CD4-positive, alpha-beta T cell treated with Interleukin-2 at 100 ng/mL for 4 hours (primary cell): ENCODE measurements at places on chromosomes 1 and 21.

GRCh38 chr1:51516649-51517158 lies 2.4 kb downstream of the EPS15 start:
- DNase-seq = no peak

- no peak for DNase-seq
Measured at GRCh38 chr1:233209481-233209880, 86.0 kb downstream of the PCNX2 start.

- DNase-seq = no peak
Measured at GRCh38 chr1:6180268-6180706, at the start of gene CHD5. TSS of gene CHD5 (minus strand) at chr1:6180321. CDS start at chr1:6180023, 298 bp downstream.

GRCh38 chr1:232112076-232112475 lies 485.5 kb downstream of the DISC1 start:
- DNase-seq = no peak

- DNase-seq = no peak
Measured at GRCh38 chr1:42424201-42424600, 31.6 kb downstream of the ZMYND12 start.

DNA sequence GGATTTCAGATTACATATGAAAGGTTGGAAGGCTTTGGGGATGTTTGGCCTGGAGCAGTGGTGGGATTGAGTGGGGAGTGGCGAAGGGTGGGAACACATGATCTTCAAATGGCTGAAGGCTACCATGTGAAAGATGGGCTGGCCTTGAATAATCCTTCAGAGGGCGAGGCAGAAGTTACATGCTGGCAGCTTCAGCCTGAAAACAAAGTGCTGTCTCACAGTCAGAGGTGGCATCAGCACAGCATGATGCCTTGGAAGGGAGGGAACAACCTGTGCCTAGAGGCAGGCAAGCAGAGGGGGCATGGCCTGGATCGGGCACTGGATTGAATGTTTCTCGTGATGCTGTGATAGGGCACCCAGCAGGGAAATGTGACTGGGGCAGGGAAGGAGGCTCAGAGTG lies 130.8 kb downstream of the BEND5 start:
- DNase-seq = no peak

DNA sequence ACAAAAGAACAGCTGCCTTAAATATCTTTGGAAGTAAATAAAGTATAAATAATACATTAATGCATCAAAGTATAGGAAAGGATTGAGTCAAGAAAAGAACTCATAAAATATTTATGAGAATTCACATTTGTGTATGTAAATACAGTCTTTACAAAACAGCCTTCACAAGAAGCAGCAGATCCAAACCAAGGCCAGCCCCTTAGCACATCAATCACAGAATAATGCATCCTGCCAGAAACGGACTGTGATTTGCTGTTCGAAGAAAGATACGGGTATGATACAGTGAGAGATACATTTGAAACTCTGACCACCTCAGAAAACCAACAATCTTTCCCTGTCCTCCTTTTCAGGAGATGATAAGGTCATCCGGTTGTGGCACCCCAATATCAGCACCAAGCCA lies 70.9 kb downstream of the WDR64 start:
- no peak for DNase-seq

- no peak for DNase-seq
Measured at GRCh38 chr1:21946836-21947587, 9.9 kb upstream of the HSPG2 start.

DNA sequence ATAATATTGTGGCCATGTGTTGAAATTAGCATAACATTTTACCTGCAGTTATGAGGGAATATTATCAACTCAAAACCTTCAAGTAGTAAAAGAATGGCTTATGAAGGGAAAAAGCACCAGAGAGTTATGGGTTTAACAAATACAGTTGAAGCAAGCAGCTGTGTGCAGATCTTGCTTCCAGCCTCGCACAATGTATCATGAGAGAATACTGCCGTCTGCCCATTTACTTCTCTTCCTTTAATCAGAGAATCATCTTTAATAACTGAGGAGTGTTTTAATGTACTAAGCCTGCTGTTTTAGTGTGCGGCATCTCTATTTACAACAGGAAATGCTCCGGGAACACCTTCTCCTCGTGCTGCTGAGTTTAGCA lies 120.9 kb downstream of the ATG4C start:
- no peak for DNase-seq

GRCh38 chr1:85243372-85243771 lies 16.1 kb downstream of the C1orf52 start:
- no peak for DNase-seq

DNA sequence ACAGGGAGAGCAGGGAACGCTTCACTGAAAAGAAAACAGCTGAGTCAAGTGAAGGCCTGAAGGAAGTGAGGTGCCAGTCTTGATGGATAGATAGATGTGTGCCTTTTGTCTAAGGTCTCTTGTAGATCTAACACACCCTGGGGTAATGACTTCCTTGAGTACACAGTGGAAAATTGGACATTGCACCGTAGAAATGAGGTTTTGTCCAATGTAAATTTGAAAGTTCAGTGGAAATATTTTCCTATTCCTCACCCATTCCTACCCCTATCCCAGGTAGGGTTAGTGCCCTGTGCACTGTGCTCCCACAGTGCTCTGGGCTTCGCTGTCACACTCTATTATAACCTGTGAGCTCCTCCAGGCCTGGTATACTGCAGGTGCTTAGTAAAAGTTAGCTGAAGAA lies 24.3 kb downstream of the ZMYND12 start:
- no peak for DNase-seq

GRCh38 chr1:7586031-7586941 lies 184.8 kb upstream of the VAMP3 start:
- no peak for DNase-seq

GRCh38 chr1:18351735-18352134 lies 129.0 kb upstream of the KLHDC7A start:
- DNase-seq = no peak

GRCh38 chr1:245054105-245054504 lies 100.7 kb upstream of the KIF26B start:
- DNase-seq = no peak

- DNase-seq = no peak
Measured at GRCh38 chr1:60228041-60228491, 154.5 kb upstream of the C1orf87 start.

- no peak for DNase-seq
Measured at GRCh38 chr1:23910553-23911246, 2.5 kb downstream of the CNR2 start.

GRCh38 chr1:153485863-153486262 lies 25.4 kb upstream of the S100A7 start:
- no peak for DNase-seq

DNA sequence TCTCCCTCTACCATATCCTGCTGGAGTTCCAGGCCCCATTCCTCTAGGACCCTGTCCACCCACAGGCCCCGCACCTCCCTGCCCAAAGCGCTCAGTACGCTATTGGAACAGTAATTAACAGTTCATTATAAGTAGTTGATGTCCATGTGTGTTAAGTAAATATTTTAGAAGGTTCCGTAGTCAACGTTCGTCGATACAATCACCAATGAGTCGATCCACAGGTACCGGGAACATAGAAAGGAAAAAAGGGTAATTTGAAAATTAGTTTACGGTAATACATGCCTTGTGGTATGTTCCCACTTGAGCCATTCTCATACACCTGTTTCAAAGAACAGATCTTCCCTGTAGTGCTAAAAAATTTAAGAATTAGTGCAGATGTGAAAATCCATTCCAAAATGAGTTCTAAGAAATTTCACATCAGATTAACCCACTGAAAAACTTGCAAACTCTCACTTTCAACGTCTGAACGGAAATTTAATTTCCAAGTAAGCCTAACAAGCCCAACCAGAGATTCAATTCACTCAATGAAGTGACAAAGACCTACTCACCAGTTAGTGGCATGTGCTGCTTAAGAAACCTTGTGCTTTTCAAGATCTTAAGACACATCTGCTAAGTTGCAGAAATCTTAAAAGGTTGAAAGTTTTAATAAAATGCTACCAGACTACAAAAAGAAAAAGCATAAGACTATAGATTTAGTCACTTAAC lies 8.3 kb downstream of the SFPQ start:
- no peak for DNase-seq

GRCh38 chr1:47257224-47257623 lies 25.2 kb upstream of the TAL1 start:
- no peak for DNase-seq

- no peak for DNase-seq
Measured at GRCh38 chr21:42782723-42783242, 96.6 kb downstream of the WDR4 start.

GRCh38 chr1:208115924-208116640 lies 128.1 kb downstream of the PLXNA2 start:
- DNase-seq = no peak

- DNase-seq = no peak
Measured at GRCh38 chr1:199735660-199736059, 291.9 kb upstream of the NR5A2 start.

DNA sequence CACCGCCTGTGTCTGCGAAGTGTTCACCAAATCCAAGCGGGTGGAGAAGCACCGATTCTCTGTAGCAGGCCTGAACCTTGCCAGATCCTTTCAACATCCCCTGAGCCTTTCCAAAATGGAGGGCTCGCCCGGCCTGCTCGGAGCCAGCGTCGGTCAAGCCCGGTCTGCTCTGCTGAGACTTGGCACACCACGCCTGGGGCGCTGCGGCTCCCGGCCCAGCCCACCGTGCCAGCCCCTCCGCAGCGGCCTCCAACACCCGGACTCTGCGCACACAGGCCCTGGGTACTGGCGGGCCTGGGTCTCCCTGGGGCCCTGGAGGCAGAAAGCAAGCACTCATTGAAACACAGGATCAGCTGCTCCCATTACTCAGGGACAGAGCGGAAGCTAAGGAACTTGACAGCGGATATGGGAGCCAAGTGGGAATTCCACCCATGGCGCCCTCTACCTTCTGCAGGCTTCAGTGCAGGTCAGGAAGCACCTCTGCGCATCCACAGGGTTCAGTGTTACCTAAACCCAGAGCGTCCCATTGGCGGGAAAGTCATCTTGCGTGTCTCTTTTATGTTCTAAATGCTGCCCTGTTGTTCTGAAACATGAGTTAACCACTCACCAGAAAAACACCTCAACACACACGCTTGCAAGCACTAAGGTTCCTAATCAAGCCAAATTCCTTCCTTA lies 159.9 kb downstream of the ZBTB18 start:
- DNase-seq = no peak

GRCh38 chr1:66575739-66576138 lies 41.8 kb downstream of the SGIP1 start:
- DNase-seq = no peak

DNA sequence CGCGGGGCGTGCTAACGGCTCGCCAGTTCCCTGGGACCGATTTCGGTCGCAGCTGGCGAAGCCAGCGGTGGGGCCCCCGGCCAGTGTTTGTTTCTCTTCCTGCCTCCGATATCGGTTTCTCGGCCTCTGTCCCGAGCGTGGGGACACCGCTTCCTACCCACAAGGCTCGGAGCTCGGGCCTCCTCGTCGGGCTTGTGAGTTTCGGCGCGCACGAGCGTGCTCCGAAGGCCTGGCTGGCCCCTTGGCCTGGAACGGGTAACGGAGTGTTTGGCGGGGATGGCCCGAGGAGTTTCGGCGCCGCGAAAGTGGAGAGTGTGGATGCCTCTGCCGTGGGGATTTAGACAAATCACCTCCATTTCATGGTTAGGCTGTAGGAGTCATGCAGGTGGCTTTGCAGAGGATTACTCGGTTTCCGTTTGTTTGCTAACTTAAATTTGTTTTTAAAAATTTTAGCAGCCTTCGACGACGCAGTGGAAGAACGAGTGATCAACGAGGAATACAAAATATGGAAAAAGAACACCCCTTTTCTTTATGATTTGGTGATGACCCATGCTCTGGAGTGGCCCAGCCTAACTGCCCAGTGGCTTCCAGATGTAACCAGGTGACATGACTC lies 559 bp downstream of the RBBP4 start:
- DNase-seq = no peak

- peak; percentile 59 for DNase-seq
Measured at GRCh38 chr1:182430263-182431068, 19.5 kb upstream of the RGSL1 start.

- DNase-seq = no peak
Measured at GRCh38 chr21:30580132-30580531, 10.1 kb downstream of the KRTAP22-2 start.

- no peak for DNase-seq
Measured at GRCh38 chr1:186864296-186864695, 35.5 kb downstream of the PLA2G4A start.

DNA sequence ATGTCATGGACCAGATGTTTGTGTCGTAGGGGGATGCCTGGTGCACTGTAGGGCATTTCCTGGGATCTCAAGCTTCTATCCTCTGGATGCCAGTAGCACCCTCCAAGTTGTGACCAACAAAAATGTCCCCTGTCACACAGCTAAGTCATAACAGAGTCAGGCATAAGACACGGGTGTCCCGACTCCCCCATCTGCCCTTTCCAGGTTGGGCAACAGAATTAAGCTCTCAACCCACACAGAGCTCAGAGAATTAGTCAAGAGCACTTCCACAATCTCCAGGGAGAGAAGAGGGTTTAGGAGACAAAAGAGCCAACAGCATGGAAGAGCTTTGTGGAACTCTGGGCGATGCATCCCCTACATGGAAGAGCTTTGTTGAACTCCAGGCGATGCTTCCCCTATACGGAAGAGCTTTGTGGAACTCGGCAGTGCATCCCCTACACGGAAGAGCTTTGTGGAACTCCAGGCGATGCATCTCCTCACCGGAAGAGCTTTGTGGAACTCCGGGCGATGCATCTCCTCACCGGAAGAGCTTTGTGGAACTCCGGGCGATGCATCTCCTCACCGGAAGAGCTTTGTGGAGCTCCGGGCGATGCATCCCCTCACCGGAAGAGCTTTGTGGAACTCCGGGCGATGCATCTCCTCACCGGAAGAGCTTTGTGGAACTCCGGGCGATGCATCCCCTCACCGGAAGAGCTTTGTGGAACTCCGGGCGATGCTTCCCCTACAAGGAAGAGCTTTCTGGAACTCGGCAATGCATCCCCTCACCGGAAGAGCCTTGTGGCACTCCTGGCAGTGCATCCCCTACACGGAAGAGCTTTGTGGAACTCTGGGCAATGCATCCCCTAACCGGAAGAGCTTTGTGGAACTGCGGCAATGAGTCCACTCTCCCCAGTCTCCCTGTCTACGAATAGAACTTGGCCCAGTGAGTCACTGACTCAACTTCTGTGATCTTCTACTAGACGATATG lies 422.7 kb downstream of the KIF26B start:
- no peak for DNase-seq

- no peak for DNase-seq
Measured at GRCh38 chr1:165659581-165659895, 28.5 kb downstream of the MGST3 start.

DNA sequence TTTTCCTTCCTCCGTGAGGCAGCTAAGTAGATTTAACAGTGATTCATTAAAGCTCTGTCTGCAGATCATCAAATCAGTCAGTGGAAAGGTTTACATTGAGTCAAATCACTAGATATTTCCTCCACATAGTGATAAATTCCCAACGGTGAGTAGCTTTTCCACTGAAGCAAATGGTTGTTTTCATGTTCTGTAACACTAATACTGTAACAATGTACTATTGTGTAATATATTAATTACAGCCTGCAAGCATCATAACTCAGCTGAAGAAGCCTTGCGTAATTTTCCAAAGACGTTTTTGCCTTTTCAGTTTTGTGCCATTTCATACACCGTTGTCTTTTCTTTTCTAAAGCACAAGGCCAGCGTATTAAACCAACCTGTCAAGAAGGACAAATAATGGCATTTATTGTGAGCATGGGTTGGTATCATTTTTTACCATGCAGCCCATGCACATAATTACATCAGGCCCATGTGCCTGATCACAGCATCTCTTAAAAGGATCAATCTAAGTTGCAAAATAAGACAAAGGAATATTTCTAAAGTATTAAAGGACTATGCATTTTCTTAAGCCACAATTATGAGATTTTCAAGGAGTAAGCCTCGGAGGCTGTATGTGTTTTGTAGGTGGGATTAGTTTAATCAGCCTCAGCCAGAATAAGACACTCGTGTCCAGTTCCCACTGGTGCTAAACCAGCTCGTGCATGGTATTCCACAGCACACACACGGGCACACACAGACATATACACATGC lies 16.7 kb upstream of the PDE9A start:
- DNase-seq = no peak
